ENCODE measurements at places on chromosomes 5 and 9.

GRCh38 chr5:124790301-124790894 lies 44.0 kb upstream of the ZNF608 start:
- DNase-seq: no peak

DNA sequence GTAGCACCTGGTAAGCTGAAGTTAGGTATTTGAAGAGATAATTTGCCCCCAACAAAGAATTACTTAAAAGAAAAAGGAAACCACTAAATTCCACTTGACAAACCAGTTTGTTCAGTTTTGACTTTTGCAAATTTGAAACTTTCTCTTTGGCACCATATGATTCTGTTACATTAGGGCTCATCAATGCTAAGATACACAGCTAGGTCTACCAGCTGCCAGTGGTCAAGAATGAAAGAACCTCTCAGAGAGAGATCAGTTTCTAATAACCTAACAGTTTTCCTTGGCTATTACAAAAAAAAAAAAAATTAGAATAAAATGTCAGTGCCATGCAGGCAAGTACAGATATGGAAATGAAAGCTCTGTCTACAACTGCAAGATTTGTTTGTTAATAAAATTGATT lies 92.3 kb downstream of the CAAP1 start:
- DNase-seq: no peak

DNA sequence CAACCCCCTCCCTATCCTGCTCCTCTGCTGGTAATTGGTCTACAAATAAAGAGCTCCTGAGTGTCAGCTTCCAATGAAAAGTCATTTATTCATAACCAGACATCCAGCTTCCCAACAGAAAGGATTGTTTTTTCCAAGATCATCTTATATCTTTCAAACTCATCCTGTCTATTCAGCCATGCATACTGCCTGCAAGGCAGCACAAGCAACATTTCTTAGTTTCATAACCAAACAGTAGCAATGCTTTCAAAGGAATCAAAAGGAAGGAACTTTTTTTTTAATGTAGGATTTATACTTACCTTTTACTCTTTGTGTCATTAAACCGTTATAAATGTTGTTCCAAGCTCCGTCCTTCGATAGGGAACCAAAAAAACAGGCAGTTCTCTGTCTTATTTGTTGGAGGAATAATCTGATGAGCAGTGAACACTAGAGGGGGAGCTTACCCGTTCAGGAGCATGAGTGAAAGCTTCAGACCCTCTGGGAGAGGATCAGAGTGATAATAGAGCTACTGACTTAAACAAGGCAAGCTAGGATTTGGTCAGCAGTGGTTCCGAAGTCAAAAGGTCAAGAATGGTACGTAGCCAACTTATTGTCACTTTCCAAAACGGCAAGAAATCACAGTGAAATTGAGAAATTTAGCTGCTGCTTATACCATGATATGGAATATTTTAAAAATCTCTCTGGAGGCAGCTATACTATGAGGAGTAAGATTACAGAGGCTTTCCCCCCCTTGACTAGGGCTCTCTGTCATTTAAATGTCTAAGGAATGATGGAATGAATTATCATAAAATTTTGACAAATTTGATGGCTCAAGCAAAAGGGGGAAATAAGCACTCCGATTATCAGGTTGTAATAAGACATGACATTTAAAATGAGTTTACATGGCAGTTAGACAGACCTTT lies 892.9 kb downstream of the NR2F1-AS1 start:
- DNase-seq: no peak

DNA sequence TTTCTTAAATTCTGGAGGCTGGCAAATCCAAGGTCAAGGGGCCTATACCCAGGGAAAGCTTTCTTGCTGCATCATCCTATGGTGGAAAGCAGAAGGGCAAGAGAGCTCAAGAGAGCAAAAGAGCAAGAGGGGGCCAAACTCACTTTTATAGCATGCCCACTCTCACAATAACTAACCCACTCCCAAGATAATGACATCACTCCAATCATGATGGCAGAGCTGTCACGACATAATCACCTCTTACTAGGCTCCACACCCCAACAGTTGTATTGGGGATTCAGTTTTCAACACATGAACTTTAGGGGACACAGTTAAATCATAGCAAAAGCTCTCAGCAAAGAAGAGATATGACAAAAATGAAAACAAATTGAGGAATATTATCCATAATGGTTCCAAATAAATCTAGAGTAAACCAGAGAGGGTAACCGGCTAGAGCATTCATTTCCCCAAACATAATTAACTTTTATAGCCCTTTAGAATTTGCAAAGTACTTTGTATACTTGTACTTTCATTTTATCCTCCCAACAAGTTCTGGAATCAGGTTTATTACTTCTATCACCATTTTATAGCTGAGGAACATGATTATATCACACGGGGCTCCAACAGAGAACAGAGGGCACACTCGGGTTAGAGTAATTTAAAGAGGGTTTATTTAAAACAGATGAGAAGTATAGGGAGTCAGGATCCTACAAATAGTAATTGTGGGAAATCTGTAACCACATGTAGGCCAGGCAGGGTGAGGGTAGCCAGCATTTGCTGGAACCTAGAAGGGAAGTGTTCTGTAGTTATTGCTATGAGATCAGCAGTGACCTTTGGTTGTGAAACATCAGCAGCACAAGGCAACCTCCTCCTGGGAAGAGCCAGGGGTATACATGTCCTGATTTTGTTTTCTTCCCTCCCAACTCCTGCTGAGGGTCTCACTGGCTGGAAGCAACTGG lies 7.2 kb upstream of the TARS1 start:
- DNase-seq: no peak

- no peak for DNase-seq
Measured at GRCh38 chr5:67536866-67537265, 340.3 kb upstream of the CD180 start.

DNA sequence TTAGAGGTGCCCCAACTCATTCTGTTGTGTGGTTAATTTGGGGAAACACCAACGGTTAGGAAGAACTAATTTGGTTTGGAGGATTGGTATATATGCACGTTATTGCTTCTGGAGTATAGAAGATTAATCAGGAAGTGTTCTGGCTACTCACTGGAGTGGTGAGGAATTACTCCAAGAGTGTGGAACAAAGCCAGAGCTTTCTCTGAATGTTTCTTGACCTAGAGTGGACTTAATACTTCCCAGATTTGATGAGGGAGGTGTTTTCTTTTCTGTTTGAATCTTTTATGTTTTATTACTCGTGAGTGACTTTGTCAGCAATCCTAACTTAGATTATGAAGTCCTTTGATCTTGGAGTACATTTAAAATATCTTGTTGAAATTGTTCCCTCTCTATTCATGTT lies 163.7 kb downstream of the MAN2A1 start:
- no peak for DNase-seq

DNA sequence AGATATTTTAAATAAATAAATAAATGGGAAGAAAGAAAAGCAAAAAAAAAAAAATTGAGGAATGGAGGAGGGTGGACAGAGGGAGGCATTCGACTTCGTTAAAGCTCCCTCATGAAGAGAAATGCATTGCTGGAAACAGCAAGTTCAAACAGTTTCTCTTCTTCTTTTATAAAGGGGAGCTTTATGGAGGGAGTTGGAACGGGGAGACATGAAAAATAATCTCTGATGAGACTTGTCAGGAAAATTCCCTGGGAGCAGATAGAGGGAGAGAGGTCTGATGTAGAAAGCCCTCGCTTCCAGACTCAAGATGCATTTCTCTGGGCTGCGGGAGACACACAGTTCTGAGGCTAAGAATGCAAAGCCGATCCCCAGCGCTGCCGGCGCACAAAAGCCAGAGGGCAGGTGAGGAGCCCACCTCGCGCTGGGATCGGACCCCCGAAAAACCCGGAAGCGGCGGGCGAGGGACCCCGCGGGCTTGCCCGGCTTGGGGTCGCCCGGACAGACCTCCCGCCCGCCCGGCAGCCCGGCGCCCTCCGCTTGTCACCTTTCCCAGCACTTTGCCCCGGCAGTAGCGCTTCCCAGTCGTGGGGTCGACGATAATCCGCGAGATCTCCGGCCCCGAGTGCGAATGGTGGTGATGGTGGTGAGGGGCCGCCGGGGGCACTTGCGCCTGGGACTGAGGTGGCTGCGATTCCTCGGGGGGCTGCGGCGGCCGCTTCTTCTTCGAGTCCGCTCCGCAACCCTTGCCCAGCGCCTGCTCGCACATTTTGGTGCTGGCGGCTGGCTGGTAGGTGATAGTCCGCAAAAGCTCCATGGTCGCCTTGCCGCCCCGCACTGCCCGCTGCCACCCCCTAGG lies 512 bp downstream of the PLK2 start:
- DNase-seq: no peak

GRCh38 chr5:90368454-90369246 lies 40.9 kb downstream of the CETN3 start:
- DNase-seq: no peak

DNA sequence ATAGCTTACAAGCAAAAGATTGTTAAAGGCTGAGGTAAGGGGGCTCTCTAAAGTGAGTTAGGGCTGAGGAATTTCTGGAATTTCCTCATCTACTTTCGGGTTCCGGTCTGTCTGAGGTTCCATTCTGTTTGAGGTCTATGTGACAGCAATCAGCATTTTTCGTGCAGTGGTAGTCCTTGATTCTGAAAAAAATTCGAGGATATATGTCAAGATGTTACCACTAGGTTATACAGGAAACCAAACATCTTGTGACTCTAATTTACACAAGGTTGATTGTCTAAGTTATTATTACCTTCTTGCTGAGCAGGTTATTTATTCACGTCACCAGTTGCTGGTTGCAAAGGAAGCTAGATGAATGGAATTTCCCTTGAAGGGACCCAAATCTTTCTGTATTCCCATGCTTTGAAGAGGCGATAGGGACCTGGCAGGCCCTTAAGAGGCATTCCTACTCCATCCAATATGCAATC lies 35.2 kb downstream of the RLN2 start:
- DNase-seq: no peak

- DNase-seq: no peak
Measured at GRCh38 chr5:112708103-112708622, 29.5 kb upstream of the APC start.

DNA sequence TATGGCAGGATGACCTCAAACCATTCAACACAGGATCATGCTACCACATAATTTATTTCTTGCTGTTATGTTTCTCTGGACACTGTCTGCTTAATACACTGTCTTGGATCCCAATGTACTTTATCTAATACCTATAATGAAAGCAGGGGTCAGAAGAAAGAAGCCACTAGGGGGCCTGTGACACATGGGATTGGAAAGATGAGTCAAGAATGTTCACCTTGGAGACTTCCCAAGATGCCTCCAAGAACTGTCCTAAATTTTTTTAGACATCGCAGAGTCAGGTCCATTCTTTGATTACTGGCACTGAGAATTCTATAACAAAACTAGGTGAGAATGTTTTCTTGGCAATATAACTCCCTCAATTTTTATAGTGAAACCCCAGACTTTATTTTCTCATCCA lies 305.8 kb upstream of the SMARCA2 start:
- DNase-seq: no peak

GRCh38 chr9:123253204-123253603 lies 15.2 kb downstream of the STRBP start:
- DNase-seq: no peak

- DNase-seq: no peak
Measured at GRCh38 chr5:174837919-174838902, 113.8 kb downstream of the MSX2 start.

- DNase-seq: no peak
Measured at GRCh38 chr9:117325831-117326230, 89.0 kb downstream of the ASTN2 start.

DNA sequence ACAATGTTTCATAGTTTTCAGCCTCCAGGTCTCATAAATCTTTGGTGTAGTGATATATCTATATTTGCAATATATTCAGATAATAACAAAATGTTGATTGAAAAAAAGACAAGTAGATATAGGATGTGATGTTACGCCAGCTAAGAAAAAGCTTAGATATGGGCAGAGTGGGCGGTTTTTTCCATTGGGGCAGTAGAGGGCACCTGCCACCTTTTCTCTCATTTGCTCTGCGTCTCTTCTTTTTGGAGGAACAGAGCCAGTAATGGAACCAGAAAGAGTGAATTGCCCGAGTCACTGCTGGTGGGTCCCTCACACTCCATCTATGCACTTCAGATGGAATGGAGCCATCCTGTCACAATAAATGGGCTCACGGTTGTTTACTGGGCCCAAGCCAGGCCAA lies 62.1 kb upstream of the FANCC start:
- DNase-seq: no peak

GRCh38 chr9:134991808-134992754 lies 74.4 kb upstream of the FCN1 start:
- DNase-seq: no peak

- no peak for DNase-seq
Measured at GRCh38 chr9:76553680-76554079, 94.7 kb downstream of the GCNT1 start.

GRCh38 chr5:173873306-173873922 lies 14.7 kb upstream of the CPEB4 start:
- DNase-seq: no peak

- no peak for DNase-seq
Measured at GRCh38 chr5:133370904-133371303, 241.4 kb downstream of the FSTL4 start.

- no peak for DNase-seq
Measured at GRCh38 chr9:36893911-36894310, 140.2 kb downstream of the PAX5 start.
